B cell (primary cell): ENCODE measurements at places on chromosomes 2 and 18. TPM values are rescaled to one million over a fixed set of nuclear protein-coding genes. Genes with fewer than 3 reads are reported as not detected.
A peak's percentile ranks its signal among the peaks of the same experiment; 100 is the strongest.

- DNase-seq: peak; percentile 22
These were observed 853 bp downstream of the LANCL1 start for GRCh38 chr2:210475706-210476105.

DNA sequence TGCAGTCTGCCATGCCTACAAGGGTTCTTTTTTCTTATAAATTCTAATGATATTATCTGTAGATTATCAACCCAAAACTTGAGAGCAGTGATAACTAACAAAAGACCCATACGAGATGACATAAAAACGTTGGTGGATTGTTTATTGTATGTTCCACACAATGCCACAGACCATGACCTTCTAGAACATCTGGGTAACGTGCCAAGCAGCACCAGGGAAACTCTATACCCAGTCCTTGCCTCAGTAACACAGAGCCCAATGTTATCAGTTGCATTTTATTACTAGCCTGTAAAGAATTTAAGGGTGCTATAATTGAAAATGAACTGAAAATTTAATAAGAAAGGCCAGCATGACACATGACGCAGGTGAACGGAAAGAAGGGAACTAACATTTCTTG, 99.1 kb upstream of the UGP2 start:
- no peak for DNase-seq

- DNase-seq: no peak
These were observed 763.0 kb upstream of the ACVR2A start for GRCh38 chr2:147081831-147082230.

GRCh38 chr2:60840880-60841279, 40.5 kb upstream of the REL start:
- DNase-seq: peak; percentile 86

DNA sequence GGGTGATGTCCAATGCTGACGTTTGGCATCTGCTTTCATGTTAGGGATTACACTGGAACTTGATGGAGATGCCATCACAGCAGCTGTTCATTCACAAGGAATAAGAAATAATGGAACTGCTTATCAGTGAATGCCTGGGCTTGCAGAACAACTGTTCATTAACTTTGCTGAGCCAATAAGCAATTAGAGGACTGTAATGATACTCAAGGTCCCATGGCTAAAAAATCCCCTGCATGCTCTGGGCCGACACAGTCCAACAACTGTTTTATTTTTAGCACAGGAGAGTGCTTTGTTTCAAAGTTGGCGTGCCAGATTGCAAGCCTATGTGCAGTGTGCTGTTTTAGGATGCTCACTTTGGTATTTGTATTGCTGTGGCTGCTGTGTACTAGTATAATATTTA, 408.0 kb upstream of the RGPD4 start:
- DNase-seq: no peak

DNA sequence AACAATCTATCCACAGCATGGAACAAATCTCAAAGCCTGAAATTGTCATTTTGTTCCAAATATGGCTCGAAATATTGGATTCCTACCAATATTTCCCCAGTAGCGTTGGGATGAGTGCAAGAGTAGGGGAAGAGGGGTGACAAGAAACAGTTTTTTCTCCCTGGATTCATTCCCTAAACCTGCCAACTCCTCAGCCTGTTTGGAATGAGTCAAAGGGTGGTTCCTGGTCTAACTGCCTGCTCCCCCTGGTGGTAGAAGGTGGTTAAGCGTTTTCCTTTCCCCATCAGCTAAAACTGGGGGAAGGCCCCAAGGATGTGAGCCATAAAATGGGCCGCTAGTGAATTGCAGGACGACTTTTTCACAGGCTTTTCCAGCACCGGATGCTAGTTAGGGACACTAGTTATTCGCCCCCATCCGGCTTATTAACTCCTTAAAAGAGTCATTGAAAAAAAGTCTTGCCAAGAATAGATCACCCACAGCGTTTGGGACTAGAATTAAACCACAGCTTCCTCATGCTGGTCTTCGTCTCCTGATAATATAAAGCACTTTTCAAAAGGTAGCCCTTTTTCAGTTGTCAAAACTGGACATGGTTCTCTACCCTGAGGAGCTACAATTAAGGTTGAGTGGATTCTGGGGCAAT, 72.5 kb downstream of the DHRS9 start:
- DNase-seq: peak; percentile 60

DNA sequence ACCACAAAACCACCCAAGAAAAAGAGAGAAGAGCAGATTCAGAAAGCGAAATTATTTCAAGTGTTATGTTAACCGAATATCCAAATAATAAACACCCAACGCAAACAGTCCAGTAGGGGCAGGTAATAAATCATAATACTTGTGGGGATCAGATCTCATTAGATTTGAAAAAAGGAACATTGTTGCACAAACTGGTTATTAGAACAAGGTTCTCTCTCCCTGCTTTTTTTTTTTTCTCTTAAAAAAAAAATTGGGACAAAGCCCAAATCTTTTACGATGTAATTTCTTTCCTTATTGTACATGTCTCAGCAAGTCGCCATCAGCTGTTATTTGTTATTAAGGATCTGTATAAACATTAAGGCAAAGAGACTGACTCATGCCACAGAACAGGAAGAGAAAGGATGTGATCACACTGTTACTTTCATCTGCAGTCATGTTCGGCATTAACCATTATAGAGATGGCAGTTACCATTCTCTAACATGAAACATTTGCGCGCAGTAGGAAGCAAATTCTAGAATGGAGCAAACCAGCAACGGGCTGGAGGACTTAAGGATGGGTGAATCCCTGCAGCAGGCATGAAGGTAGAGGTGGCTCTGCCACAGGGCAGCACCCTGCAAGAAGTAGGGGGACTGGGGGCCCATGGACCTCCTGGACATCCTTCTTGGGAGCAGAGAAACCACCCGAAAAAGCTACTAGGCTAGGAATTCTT, 42.0 kb downstream of the EPHA4 start:
- no peak for DNase-seq

DNA sequence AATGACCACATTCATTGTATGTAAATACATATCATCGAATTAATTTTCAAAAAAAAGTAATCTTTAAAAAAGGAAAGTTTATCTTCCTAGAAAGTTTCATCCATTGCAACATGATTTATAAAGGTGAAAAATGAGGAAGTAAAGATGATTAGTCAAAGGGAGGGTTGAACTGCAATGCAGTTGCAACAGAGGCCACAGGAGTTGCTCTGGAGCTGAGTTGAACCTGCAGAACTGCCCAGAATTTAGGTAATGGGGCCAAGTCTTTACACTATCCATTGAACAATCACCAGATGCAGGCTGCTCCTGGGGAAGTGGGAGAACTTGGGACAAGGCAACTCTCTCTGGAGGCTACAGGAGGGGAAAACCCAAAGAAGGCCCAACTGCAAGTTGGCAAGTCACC, 390.7 kb downstream of the METTL4 start:
- no peak for DNase-seq

DNA sequence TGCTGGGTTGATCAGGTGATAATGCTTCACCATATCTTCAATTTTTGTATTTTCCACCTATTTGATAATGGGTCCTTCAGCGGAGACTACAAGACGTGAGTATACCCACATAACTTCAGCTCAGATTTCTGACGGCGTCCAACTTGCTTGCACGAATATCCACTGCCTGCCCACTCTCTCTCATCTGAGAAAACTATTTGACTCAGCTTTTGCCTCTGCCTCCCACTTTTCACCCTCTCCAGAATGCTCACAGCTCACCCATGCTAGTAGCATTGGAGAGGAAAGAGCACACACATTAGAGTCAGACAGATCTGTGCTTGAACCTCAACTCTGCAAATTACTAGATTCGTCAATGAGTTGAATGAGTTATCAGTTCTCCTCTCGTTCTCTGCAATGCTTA, 166.8 kb downstream of the BCL2 start:
- no peak for DNase-seq

GRCh38 chr2:108573061-108573460, 38.8 kb downstream of the LIMS1 start:
- DNase-seq: no peak

DNA sequence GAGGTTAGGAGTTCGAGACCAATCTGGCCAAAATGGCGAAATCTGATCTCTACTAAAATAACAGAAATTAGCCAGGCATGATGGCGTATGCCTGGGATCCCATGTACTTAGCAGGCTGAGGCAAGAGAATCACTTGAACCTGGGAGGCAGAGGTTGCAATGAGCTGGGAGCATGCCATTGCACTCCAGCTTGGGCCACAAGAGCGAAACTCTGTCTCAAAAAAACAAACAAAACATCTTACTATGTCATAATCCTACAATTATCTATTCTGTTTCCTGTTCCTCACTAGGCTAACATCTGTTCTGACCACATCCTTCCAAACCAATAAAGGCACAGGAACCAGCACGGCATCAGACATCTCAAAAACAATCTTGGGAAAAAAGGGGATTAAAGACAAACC, 361.8 kb upstream of the UBE2E3 start:
- no peak for DNase-seq

DNA sequence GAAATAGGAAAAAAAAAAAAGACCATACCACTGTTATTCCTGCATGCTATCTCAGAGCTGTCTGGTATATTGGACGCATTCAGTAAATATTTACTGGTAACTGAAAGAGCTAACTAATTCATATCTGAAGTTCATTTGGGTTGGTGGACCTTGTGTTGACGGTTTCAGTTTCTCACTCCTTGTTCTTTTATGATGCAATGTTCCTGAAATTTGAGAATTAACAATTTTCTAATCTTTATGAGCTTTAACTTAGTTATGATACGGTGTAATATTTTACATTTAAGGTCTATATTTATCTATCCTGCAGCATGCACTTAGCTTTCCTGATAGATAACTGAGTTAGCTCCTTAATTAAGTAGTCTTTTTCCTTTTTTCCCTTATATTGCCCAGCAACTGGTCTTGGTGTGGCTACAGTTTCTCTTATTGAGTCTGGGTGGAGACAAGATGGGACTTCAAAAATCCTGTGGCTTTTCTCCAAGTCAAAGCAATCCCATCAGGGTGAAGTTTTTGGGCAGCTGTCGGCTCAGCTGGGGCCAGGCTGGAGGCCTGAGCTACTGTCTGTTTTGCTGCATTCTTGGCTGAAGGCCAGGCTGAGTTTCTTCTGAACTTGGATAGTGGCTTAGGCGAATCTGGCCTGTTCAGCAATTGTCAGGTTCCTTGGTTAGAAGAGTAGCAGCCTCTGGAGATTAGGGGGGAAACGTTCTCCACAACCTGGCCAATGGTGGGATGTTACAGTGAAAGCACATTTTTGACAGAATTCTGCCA, 78.4 kb upstream of the MEX3C start:
- no peak for DNase-seq

DNA sequence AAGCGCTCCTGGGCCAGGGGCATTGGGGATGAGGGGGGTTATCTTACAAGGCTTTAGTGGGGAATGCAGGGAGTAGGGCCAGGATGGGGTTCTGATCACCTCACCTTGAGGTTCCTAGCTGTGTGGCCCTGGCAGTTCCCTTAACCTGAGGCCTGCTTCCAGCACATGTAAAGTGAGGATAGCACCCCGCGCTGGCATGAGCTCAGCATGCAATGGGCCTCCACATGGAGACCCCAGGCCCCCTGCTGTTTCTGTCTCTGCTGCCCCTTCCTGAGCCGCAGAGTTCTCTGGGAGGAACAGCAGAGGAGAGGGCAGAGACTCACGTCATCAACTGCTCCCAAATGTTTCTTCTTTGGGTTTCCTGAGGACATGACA, 8.6 kb upstream of the TEX51 start:
- DNase-seq: no peak

DNA sequence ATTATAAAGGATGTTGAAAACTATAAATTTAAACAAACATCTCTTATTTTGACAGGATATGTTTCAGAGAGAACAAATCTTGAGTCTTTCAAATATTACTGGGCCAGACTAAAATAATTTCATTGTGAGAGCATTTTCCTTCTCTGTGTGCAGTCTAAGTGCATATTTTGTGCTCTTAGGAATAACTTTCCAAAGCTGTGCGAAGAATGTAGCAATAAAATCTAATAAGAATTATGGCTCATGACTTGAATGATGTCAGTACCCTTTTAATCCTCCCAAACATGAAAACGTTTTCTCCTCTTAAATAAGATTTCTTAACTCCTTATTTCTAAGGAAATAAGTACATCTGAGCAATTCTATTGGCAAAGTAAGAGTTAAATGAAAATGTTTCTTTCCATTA, 76.2 kb upstream of the EFEMP1 start:
- no peak for DNase-seq

DNA sequence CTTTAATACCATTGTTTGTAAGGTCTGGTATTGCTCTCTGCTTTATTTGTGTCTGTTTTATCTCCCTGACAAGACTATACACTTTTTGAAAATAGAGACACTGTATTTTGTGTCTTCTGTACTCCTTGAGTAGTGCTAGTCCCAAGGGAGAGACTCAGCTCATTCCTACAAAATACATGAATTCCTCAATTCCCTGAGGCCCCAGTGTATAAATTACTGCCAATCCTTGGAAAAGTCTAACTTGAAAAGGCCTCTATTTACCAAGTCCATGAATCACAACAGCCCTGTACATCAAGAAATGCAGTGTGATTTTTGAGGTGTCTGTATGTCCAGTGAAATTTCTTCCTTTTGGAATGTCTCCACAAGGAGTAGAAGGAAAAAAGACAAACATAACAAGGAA, 34.9 kb upstream of the NEDD4L start:
- DNase-seq: no peak

GRCh38 chr2:63484481-63484880, 103.8 kb downstream of the WDPCP start:
- no peak for DNase-seq

DQX1 gene
- 0.57 and 0.87 TPM in 2 replicates for total RNA-seq

MATN3 gene
- total RNA-seq: not detected in 2 replicates

COL4A3 gene
- 43.9 and 45.9 TPM in 2 replicates for total RNA-seq

BCL11A gene
- total RNA-seq: 373 and 383 TPM in 2 replicates

CHRNA1 gene
- 0.20 TPM in 1 of 2 replicates, not detected in the other for total RNA-seq

COLEC11 gene
- total RNA-seq: not detected in 2 replicates

C2orf42 gene
- 42.9 and 45.2 TPM in 2 replicates for total RNA-seq

TSPYL6 gene
- total RNA-seq: not detected in 2 replicates
